ENCODE measurements at places on chromosomes 1 and 21. TPM values are rescaled to one million over a fixed set of nuclear protein-coding genes. Genes with fewer than 3 reads are reported as not detected.

PGLYRP3 gene
- total RNA-seq: not detected

HSF2BP gene
- total RNA-seq: 1.5 TPM

WDR64 gene
- not detected for total RNA-seq

ZFP69B gene
- total RNA-seq: 3.5 TPM

CA6 gene
- 3.9 TPM for total RNA-seq

CELA3B gene
- not detected for total RNA-seq

GUCA2A gene
- total RNA-seq: not detected

KCNK2 gene
- total RNA-seq: not detected

ZNF695 gene
- 2.6 TPM for total RNA-seq

GPATCH2 gene
- 6.0 TPM for total RNA-seq

SLAMF9 gene
- not detected for total RNA-seq

SH2D2A gene
- total RNA-seq: 297 TPM

FAAH gene
- 3.0 TPM for total RNA-seq

SYCP1 gene
- total RNA-seq: not detected

NR1I3 gene
- not detected for total RNA-seq

CD164L2 gene
- total RNA-seq: not detected

MTARC1 gene
- total RNA-seq: not detected

BARHL2 gene
- not detected for total RNA-seq

CACNA1E gene
- not detected for total RNA-seq

TCEA3 gene
- total RNA-seq: 7.0 TPM

TRAF3IP3 gene
- 194 TPM for total RNA-seq

ZYG11B gene
- 10.9 TPM for total RNA-seq

PINK1 gene
- 2.7 TPM for total RNA-seq

KRTAP22-1 gene
- total RNA-seq: not detected

PCAT6 gene
- 0.94 TPM for total RNA-seq

AQP10 gene
- not detected for total RNA-seq

LCE6A gene
- total RNA-seq: not detected

PCSK9 gene
- total RNA-seq: not detected

FHAD1 gene
- 0.07 TPM for total RNA-seq

DNAJB4 gene
- 9.7 TPM for total RNA-seq

VCAM1 gene
- total RNA-seq: 1.1 TPM

PRRX1 gene
- not detected for total RNA-seq

OR2G2 gene
- total RNA-seq: not detected

SFN gene
- 0.47 TPM for total RNA-seq

OR6N1 gene
- total RNA-seq: not detected

CYP4Z1 gene
- not detected for total RNA-seq

CADM3 gene
- not detected for total RNA-seq

EDN2 gene
- total RNA-seq: not detected

TEDDM1 gene
- total RNA-seq: not detected

SPOCD1 gene
- not detected for total RNA-seq

ZBTB18 gene
- total RNA-seq: 8.2 TPM

MYBPHL gene
- not detected for total RNA-seq

ARID4B gene
- total RNA-seq: 38.8 TPM

CD1C gene
- 0.65 TPM for total RNA-seq

OR2T2 gene
- total RNA-seq: not detected

MPL gene
- not detected for total RNA-seq

SMPDL3B gene
- 0.27 TPM for total RNA-seq

LHX8 gene
- not detected for total RNA-seq

VAV3 gene
- total RNA-seq: 6.2 TPM

CHODL gene
- not detected for total RNA-seq

PAQR7 gene
- 8.0 TPM for total RNA-seq

SLC22A15 gene
- total RNA-seq: 0.25 TPM

IQCC gene
- 4.2 TPM for total RNA-seq

OR2T29 gene
- not detected for total RNA-seq

ANGPTL1 gene
- total RNA-seq: not detected

AMY1C gene
- total RNA-seq: not detected
